ENCODE measurements at places on chromosomes 4 and X. TPM values are rescaled to one million over a fixed set of nuclear protein-coding genes. Genes with fewer than 3 reads are reported as not detected.

Gene PPP1R2C
- not detected for total RNA-seq

Gene CTAG1B
- total RNA-seq = not detected

Gene CSTF2
- total RNA-seq = 32.2 TPM

Gene WDR45
- 59.0 TPM for total RNA-seq

Gene ARX
- 0.49 TPM for total RNA-seq

Gene HS6ST2
- total RNA-seq = not detected

Gene REELD1
- not detected for total RNA-seq

Gene TMPRSS11F
- total RNA-seq = not detected

Gene XAGE1A
- total RNA-seq = 60.4 TPM

Gene GPR173
- not detected for total RNA-seq

Gene AFM
- total RNA-seq = not detected

Gene PAGE1
- not detected for total RNA-seq

Gene MEPE
- total RNA-seq = not detected

Gene PFKFB1
- total RNA-seq = 0.11 TPM

Gene BMP3
- total RNA-seq = not detected

Gene CDKN2AIP
- 8.9 TPM for total RNA-seq

Gene SLITRK4
- total RNA-seq = not detected

Gene ZNF674
- 2.9 TPM for total RNA-seq

Gene PALLD
- 60.7 TPM for total RNA-seq

Gene MAOB
- not detected for total RNA-seq

Gene GABRE
- 27.2 TPM for total RNA-seq

Gene MAGEA2
- not detected for total RNA-seq

Gene ANXA10
- 3.4 TPM for total RNA-seq

Gene PPBP
- not detected for total RNA-seq

Gene GCNA
- total RNA-seq = 1.5 TPM

Gene SHROOM4
- total RNA-seq = not detected

Gene TMPRSS11B
- total RNA-seq = not detected

Gene MAGEB10
- total RNA-seq = not detected

Gene SNCA
- total RNA-seq = 0.74 TPM

Gene SULT1E1
- not detected for total RNA-seq

Gene PI4K2B
- 2.9 TPM for total RNA-seq

Gene PLXNB3
- total RNA-seq = 7.0 TPM

Gene WNK3
- total RNA-seq = not detected

Gene RAB39B
- total RNA-seq = 0.69 TPM

Gene NAA11
- not detected for total RNA-seq

Gene PCSK1N
- 52.0 TPM for total RNA-seq

Gene TMSB15A
- 0.85 TPM for total RNA-seq
